Central memory CD8-positive, alpha-beta T cell (primary cell): ENCODE measurements at places on chromosomes 12 and 14.

DNA sequence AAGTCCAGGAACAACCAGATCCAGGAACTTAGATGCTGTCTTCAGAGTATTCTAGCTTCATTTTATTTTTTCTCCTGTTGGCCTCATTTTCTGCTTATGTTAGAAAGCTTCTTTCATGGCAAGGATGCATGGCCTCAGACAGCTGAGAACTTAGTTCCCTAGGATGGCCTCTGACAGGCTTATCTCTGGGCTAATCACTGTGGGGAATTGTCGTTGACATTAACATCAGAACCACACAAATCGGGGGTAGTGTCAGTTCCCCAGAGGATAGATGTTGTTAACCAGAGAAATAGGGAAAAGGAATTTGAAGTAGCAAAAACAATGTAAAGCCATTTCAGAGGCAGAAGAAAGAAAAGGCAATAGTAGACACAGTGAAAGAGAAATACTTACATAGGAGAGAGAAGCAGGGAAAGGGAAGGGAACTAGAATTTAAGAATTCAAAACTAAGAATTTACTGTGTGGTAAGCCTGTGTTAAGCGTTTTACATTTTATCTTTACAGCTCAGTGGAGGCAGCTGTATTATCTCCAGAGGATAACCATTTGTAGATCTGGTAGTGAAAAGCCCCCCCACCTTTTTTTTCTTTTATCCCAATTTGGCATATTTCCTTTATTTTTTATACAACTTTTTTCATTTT lies 21.8 kb downstream of the FUT8 start:
- peaks cover 46% of the 10 kb centered on the region for H3K4me1 ChIP-seq
- H3K4me3 ChIP-seq, result no peak overlapping the region
- H3K27ac ChIP-seq, result no peak overlapping the region
- no peaks in the 10 kb centered on the region for H3K27me3 ChIP-seq

DNA sequence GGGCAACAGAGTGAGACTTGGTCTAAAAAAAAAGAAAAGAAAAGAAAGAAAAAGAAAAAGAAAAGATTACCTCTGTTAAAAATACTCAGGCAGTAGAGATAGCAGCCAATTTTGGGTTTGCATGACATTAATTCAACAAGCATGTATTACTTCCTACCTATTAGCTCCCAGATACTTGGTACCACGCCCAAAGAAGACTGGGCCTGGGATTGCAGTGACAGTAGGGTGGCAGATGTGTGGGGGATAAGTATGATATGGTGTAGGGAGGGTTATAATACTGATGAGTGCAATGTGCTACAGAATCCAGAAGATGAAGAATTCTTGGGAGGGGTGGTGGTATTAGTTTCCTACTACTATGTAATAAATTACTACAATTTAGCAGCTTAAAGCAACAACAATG lies 46.4 kb upstream of the FOS start:
- peaks cover 9% of the 10 kb centered on the region for H3K36me3 ChIP-seq
- DNase-seq, result no peak
- peak overlapping the region; percentile 85 for H3K27ac ChIP-seq
- H3K4me1 ChIP-seq, result peaks cover 61% of the 10 kb centered on the region
- H3K4me3 ChIP-seq, result no peak overlapping the region
- no peaks in the 10 kb centered on the region for H3K27me3 ChIP-seq

DNA sequence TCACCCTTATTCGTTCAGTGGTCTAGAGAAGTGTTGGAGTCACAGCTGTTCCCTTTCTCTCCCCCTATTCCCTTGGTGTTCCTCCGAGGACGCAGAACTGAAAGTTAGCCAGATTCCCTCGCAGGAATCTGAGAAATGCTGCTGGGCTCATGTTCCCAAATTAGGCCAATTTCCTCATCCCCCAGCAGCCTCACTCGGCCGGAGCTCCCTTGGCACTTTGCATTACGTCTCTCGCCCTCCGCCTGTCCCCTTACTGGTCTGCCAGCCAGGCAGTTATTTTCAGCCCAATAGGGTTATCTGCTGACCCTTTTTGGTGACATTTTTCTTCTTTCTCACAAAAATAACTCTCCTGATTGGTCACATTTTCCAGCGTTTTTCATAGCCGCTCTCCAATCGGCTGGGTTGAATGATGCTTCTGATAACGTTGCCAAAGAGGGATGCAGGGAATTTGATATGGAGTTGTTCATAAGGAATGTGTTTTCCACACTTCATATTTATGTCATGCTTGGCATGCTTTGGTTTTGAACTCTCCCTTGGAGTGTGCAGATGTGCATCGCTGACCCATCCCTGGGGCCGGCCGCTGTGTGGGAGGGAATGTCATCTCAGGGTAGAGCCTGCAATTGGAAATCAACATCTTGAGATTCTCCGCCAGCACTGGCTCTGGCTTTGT lies 9.9 kb downstream of the IFT43 start:
- H3K4me1 ChIP-seq, result no peaks in the 10 kb centered on the region
- peaks cover 6% of the 10 kb centered on the region for H3K36me3 ChIP-seq
- no peak overlapping the region for H3K4me3 ChIP-seq
- H3K27ac ChIP-seq, result no peak overlapping the region
- DNase-seq, result no peak
- H3K27me3 ChIP-seq, result no peaks in the 10 kb centered on the region

DNA sequence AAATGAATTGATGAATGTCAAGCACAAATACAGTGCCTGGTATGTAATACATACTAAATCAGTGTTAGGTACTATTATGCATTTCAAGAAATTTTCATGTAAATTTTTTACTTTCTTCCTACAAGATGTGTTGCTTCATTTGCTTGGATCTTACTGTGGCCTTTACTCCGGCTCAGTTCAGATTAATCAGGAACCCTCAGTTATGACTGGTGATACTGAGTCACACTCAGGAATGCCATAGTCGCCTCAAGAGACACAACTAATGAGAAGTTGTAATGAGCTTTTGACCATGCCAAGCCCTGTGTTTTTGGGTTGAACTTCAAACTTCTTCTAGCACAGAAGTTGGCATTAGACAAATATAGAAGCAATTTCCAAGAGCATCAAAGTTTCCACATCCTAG lies 96.0 kb downstream of the TGFB3 start:
- no peaks in the 10 kb centered on the region for H3K27me3 ChIP-seq
- H3K27ac ChIP-seq, result no peak overlapping the region
- H3K4me3 ChIP-seq, result no peak overlapping the region
- peaks cover 10% of the 10 kb centered on the region for H3K36me3 ChIP-seq
